Fibroblast of skin of right biceps (primary cell): ENCODE measurements at places on chromosomes 2 and 18.

- DNase-seq: no peak
These were observed 12.8 kb upstream of the TTN start for GRCh38 chr2:178819992-178820391.

DNA sequence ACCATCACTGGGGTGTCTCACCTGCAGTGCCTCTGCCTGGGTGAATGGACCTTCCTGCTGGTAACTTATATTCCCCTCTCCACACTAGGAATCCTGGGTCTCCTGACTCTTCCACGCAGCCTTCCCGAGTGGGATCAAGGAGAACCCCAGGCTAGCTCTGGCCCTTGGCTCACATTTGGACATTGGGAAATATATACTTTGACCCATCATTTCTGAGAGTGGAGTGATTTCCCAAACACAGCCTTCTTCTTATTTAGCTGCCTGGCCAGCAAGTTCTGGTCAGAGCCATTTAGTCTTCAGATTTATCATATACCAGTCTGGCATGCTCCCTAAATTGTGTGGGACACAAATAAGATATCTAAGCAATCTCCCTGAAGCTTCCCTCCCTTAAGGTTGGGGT is 146.8 kb upstream of the PGAP1 start:
- no peak for DNase-seq

- no peak for DNase-seq
These were observed 9.0 kb upstream of the CLIP4 start for GRCh38 chr2:29106256-29106655.

GRCh38 chr2:60379216-60379615 is 174.2 kb downstream of the BCL11A start:
- DNase-seq: no peak

DNA sequence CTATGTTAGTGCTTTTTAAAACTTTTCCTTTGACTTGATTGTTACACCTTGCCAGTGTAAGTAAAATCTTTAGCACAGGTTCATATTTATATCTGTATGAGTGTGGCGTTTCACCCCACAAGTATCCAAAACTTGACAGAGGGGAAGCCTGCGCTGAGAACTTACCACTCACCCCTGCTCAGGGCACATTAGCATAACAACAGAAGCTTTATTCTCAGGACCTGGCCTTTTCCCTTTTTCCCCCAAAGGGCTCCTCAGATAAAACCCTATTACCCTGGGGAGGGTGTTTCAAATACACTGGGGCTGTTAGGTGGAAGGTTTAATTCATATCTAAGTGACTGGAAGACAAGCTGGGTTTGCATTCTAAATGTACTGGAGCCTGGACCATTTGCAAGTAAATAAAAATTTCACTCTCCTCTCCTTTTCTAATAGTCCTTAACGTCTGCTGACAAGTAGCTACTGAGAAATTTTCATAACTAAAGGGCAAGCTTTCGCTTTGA is 276.6 kb downstream of the RNF152 start:
- DNase-seq: no peak

DNA sequence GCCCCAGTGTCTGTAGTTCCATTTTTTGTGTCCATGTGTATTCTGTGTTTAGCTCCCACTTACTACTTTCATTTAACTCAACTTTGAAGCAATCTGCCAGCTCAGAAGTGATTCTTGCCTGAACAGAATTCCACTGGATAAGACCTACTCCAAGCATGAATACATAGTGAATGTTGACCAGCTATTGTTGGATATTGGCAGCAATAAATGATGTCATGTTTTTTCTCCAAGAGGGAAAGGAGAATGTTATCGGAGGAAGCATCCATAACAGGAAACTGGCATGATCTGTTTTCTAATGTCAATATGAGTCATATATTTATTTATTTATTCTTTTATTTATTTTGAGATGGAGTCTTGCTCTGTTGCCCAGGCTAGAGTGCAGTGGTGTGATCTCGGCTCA is 36.8 kb upstream of the TRAPPC8 start:
- no peak for DNase-seq
